ENCODE measurements at places on chromosomes 4 and X. TPM values are rescaled to one million over a fixed set of nuclear protein-coding genes. Genes with fewer than 3 reads are reported as not detected.

The PSAPL1 gene
- total RNA-seq, result not detected

DNA sequence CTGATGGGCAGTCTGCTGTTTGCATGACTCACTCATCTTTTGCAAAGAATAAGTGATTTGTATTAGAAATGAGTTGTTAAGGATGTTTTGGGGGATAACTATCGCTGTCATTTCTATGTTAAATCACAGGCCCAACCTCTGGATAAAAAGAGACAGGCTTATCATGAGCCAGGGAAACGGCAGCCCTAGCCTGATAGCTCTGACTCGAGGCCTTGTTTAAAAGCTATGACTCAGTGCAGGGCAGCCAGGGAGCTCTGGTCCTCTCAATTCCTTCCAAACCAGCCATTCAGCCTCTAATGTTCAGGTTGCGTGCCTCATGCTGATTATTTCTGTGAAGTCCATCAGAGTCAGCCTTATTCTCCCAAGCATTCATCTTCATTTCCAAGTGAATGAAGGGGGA, 305.9 kb upstream of the HAND2 start:
- DNase-seq, result no peak

DNA sequence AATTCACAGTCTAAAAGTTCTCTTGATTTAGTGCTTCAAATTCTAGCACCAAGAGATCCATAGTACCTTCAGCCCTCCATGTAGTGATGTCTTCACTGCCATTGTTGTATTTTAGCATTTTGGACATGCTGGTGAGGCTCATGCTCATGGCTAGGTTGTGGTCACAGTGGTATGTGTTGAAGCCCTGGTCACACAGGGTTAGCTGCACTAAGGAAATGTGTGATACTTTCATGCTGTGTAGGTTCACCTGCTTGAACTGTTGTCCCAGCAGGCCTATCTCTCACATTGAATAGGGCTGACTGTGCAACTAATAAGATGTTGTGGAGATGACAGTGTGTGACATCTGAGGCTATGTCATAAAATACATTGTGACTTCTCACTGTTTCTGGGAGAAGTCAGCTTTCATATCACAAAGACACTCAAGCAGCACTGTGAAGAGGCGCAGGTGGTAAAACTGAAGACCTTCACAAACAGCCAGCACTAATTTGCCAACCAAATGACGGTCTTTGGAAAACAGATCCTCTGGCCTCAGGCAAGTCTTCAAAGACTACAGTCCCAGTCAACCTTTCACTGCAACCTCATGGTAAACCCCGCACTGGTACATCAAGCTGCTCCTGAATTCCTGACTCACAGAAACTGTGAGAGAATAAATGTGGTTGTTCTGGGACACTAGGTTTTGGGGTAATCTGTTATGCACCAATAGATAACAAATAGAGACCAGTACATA, 17.4 kb upstream of the ADH4 start:
- no peak for DNase-seq

The FRMPD3 gene
- 0.22 TPM for total RNA-seq

- no peak for DNase-seq
Observed at GRCh38 chrX:134000260-134001245, 15.2 kb upstream of the GPC3 start.

The SH3BGRL gene
- 49.7 TPM for total RNA-seq

DNA sequence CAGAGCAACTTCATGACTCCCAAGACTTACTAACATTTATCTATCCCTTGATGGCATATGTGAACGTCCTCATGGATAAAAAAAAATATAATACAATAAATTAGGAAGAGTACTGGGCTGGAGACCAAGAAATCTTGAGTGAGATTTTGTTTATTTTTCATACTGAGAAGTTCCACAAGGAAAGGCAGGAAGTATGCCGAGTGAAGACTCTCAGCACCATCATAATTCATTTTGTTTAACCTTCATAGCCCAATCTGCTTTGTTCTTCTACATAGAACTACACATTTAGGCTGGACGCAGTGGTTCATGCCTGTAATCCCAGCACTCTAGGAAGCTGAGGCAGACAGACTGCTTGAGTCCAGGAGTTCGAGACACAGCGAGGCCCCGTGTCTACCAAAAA, 198.3 kb downstream of the NSUN7 start:
- DNase-seq, result no peak

The NEUROG2 gene
- not detected for total RNA-seq

DNA sequence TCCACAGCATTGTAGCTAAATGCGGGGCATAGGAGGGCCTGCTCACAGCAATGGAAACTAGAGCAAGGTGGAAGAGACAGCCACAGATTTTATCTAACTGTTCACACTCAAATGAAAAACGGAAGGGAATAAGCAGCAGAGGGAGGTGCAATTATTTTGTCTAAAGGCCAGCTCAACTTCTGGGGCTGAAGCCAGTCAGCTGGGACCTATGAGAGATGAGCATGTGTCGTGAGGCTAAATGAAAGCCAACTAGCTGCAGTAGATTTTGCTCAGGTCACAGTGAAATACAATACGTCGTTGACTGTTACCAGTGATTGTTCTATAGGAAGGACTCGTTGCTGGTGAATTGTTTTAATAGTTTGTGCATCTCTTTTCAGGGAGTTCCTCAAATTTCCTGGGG, 26.4 kb upstream of the FGFBP2 start:
- DNase-seq, result no peak

- no peak for DNase-seq
Observed at GRCh38 chrX:23786268-23786815, 3.4 kb downstream of the SAT1 start.

DNA sequence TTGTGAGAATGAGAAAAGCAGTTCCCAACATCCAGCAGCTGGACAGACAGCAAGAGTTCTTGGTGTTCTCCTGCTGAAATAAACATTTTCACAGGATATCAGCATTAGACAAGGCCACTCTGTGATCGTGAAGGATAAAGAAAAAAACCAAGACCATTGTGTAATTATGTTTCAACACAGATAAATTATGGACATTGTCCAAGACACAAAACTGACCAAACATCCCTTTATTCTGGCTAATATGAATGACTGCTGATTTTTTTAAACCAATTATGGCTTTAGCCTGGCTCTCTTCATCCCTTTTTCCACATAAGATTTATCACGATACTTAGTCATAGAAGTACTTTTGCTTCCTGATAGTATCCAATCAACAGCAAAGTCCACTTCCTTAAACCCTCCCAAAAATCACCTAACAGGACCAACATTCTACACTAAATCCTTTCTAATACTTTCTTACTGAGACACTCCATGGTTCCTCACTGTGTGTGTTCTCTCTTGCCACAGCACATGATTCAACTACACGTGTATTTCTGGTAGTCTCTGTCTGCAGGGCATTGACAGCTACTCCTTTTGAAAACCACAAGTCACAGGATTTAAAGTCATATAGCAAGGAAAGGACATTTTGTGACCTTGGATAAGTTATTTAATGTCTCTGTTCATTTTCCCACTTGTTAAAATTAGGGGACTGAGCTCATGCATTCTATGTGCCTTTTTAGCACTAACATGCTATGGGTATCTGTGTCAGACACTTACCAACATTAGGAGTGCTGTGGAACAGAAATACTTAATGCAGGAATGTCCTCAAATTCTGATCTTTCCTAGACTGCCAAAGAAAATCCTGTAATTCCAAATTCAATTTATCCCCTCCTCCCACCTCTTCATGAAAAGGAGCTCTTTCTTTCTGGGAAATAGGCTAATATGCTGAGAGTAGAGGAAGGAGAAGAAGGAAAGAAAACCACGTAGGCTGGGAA, 137.2 kb upstream of the PGRMC2 start:
- no peak for DNase-seq

GRCh38 chrX:74514384-74514783, 93.1 kb downstream of the SLC16A2 start:
- no peak for DNase-seq

- DNase-seq, result no peak
Observed at GRCh38 chrX:35166023-35166422, 223.4 kb downstream of the FAM47B start.

DNA sequence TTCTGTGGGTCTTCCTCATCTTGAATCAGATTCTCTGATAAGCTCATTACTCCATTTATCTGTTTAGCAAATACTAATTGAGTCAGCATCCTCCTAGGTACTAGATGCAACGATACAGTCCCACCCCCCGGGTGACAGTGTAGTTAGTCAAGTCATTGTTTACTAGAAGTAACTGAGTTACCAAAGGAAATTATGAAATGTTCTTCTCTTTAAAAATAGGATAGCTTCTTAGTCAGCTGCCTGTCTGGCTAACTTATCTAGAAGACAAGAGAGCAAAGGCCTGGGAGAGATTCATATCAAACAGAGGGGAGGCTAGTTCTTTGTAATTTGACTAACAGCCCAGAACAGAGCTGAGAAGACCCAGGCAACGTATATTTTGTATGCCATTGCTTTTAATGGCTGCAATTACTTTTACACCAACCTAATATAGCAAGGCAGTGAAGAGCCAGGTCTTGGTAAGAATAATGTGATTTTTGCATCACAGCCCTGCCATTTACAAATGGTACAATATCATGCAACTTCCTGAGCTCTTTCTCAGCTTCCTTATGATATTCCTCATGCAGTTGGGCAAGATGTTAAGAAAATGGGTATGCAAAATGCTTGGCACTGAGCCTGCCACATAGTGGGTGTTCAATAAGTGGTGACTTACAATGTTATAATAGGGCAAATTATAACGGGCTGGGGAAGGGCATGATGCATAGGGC, 149.9 kb downstream of the CHIC2 start:
- no peak for DNase-seq

GRCh38 chr4:94621491-94622080, 136.2 kb upstream of the BMPR1B start:
- DNase-seq, result peak; percentile 47

GRCh38 chrX:9465380-9466123, 694 bp downstream of the TBL1X start:
- DNase-seq, result peak; percentile 59

GRCh38 chr4:924107-925096, 7.7 kb downstream of the GAK start:
- no peak for DNase-seq

DNA sequence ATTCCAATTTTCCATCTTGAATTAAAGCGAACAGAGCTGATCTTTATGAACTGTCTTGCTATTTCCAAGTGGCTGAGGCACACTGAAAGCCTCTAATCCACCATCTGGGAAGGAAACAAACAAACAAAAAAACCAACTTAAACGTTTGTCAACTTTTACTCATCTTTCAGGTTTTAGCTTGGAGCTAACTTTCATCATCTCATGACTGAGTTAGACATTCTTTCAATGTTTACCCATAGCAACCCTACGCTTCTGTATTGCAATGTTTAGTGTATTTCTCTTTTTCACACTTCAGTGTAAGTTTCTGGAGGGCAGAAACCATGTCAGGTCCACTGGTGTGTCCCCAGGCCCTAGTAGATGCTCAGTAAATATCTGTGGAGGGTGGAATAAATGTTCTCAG, 343.8 kb downstream of the GBA3 start:
- no peak for DNase-seq

The DGKK gene
- total RNA-seq, result not detected

DNA sequence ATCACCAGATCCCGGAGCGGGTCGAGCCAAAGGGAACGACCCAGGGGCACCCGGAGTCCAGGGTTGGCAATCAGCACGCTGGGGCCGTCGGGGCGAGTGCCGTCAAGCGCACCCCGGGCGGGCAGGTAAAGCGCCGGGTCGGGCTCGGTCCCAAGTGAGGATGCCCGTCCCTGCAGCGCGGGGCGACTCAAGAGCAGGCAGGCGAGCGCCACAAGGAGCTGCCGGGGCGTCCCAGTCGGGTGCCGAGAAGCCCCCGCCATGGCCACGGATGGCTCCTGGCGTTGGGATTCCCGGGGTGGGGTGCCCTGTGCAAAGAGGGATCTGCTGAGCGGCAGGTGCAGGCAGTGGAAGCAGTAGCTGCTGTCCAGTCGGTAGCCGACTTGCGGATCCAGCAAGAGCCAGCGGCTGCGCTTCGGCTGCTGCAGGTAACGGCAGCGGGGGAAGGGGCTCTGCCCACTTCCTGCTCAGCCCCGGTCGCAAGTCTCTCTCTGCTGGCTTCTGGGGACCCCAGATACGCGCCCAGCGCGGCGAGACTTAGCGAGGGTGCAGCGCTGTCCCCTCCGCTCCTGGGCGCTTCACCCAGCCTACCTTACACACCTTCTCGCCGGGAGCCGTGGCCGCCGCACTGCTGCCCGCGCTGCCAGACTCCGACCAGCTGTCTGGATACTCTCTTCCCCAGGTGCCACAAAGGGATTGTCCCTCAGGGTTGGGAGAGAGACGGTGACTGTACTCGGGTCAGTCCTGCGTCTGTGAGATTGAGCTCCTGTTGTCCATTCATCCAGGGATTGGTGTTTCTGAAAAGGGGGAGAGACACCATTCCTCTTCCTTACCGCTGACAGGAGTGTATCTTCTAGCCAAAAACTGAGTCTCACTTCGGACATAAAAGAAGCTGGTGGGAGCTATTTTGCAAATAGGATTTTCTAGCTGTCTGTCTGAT, at the start of gene FREM3:
Gene FREM3, minus strand, starts transcription at position 260 of the 937 bp plus-strand sequence. Its CDS starts 0 bp downstream, at position 260.
- DNase-seq, result peak; percentile 40

The SOWAHB gene
- total RNA-seq, result 27.0 TPM

All from mucosa of descending colon (tissue), 3 donors.